Umbilical cord (tissue), 2 donors: ENCODE measurements at places on chromosomes 6 and 20.

DNA sequence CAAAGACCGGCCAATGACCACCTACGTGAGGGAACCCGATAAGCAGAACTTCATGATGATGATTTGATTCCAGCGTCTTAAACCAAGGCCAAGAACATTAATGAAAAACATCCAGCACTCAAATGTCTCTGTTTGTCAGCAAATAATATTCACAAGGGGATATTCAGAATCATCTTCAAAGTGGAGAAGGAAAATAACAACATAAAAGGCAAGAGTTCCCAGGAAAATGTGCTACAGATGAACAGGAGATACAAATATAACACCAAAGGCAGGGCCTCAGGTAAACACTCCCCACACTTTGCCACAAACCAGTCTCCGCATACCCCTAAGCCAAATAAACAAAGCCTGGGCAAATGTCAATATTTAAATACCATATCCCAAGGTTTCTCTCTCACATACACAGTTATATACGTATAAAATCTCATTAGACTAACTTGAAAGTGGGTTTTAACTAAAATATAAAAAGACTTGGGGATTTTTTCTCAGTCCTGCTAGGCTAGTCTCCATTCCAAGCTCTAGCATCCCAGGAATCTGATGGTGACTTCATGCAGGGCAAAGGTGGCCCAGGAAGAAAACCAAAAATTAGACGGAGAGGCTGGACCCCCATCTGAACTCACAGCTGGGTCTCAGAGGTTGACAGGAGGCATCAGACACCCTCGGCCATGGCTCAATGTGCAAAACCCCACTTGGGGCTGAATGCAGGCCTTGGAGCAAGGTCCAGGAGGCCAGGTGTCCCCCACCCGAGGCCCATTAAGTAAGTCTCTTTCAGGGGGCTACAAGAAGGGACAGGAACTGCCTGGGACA lies 32.1 kb downstream of the TRAM2 start:
- no peak for DNase-seq

GRCh38 chr20:36153736-36154699 lies 522 bp upstream of the EPB41L1 start:
- DNase-seq: peak; percentile 90

DNA sequence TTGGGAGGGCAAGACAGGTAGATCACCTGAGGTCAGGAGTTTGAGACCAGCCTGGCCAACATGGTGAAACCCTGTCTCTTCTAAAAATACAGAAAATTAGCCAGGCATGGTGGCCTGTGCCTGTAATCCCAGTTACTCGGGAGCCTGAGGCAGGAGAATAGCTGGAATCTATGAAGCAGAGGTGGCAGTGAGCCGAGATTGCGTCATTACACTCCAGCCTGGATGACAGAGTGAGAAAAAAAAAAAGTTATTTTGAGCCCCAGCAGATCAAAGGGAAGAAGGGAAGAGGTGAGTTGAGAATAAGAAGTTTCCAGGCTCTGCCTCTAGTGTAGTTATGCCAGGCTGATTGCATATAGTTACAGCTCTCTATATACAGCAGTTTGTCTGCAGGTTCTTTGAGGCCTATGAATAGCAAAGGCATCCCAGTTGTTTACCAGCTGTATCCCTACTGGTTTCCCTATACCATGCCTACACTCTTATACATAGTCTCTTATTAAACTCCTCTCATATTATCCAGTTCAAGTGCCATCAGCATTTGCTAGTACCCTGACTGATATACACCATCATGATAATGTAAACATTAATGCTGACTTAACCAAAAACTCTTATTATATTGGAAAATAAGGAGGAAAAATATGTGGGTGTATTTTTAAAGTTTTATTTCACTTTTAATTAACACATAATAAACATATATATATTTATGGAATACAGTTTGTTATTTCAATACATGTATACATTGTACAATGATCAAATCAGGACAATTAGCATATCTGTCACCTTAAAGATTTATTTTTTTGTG lies 823.6 kb upstream of the ADGRB3 start:
- no peak for DNase-seq

GRCh38 chr20:57754190-57754589 lies 44.4 kb upstream of the PMEPA1 start:
- no peak for DNase-seq

GRCh38 chr6:149934249-149935156 lies 7.3 kb upstream of the ULBP2 start:
- peak; percentile 57 for DNase-seq

DNA sequence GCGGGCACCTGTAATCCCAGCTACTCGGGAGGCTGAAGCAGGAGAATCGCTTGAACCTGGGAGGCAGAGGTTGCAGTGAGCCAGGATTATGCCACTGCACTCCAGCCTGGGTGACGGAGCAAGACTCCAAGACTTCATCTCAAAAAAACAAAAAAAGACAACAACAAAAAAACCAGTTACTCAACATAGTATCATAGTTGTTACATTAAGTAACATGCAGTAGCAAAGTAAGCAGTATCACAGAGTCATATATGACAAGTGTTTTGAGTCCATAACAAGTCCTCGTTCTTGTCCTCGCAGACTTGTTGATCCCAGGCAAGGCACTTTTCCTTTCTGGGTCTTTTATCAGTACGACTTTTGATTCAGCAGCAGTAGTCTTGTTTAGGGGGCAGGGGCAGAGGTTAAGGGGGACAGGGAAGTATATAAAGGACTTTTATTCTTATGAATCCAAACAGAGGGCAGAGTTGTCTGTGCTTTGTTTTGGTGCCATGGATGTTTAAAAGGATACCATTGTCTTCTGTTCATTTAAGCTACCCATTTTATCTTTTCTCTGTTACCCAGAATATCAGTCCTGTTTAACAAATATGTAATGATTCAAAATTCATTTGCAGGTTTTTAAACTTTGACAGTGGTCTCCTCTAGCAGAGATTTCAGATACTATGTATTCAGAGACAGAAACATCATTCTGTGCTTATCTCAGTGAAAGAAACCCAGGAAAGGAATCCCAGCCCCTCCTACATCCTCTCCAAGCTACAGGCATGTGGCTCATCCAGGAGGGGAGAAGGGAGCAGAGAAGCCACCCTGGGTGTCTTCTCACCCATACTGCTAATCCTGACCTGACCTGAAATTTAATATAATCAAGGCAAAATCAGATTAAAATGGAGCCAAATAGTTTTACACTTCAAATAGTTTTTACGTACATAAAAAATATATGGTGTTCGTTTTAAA lies 137.9 kb upstream of the EDN1 start:
- DNase-seq: no peak

DNA sequence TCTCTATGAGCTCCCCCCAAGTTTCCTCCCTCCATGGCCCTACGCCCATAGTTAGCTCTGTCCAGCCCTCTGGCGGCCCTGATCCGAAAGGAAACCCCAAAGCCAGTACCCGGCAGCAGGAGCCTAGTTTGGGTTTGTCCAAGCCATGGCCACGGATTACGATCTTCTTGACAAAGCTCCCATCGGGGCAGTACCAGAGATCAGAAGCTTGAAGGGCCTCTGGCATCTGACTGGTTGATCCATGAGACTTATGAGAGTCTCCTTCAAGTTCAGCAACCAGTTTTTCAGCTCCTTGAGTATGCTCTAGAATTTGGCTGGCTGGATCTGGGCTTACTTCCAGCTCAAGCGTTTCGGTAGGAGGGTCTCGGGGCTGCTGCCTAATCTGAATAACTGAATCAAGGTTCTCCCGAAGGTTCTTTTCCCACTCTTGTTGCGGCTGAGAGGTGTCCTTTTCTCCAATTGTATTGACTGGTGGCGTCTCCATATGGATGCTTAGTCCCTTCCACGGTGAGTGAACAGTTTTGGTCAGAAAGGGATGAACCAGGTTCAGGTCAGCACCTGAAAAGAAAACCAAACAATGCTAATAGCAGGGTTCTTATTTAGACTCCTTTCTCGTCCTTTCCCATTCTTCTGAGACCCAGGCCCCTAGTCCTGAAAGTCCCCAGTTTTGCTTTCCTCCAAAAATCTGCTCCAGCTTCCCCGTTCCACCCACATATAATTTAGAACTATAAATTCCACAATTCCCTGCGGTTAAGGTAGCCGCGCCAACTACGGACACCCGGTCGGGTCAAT lies 595 bp downstream of the FKBPL start:
- DNase-seq: no peak

- DNase-seq: no peak
These were observed 98.9 kb downstream of the TBXT start for GRCh38 chr6:166068768-166069167.
